ENCODE measurements at places on chromosomes 13 and 19. TPM values are rescaled to one million over a fixed set of nuclear protein-coding genes. Genes with fewer than 3 reads are reported as not detected.

LYPD5 gene
- total RNA-seq, result 1.6 TPM

DNA sequence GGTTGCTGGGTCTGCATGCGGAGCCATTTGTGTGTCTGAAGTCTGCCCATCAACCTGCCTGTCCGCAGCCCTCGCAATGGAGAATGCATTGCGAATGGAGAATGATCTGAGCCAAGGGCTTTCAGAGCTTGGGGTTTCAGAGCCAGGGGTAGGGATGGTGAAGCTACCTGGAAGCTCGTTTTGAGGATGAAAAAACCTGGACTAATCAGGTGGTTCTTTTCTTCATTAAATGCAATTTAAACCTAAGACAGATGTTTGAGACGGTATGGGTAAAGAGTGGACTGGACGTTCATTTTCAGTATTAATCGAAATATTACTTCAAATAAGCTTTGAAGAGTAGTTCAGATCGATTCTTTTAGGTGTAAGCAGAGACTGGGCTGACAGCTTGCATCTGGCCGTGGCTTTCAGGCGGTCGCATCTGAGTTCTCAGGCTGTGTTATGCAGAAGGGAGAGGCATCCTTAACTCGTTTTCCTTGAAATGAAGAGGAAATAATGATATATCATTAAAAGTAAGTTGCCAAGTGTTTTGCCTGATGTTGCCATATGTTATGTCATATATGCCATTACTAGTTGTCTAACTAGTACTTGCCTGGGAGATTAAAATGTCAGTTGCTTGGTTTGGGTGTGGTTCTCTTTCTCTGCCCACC, 801 bp downstream of the MCF2L start:
- no peak for DNase-seq

GRCh38 chr13:107617527-107617926, 597.8 kb downstream of the LIG4 start:
- DNase-seq, result no peak

- DNase-seq, result no peak
Measured at GRCh38 chr19:46615966-46616365, 8.9 kb downstream of the PTGIR start.

DNA sequence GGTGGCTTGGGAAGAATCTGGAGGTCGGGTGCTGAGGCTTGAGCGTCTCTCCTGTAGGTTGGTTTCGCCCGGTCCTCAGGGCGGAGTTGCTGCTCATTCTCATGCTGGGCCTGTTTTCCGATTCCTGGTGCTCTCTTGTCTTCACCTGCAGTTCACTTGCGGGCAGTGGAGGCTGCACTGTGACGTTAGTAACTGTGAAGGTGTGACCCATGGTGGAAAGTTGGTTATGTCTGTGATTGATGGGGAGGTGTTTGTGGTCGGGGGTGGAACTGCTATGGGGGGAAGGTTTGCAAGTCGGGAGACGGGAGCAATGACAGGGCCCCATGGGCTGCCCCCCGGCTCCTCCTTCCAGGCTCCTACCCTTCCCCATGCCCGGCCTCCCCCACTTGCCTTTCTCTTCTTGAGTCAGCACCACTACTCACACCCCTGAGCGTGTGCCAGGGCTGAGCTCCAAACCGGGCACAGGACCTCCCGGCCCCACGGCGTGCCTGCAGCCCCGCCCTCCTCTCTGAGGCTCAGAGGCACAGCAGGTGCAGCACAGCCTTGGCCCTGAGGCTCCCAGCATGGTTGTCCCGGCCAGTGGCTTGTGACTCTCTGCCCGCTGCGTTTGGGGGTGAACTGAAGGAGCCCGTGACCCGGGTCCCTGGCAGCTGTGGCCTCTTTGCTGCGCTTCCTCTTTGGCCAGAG, 79.1 kb downstream of the ATP11A start:
- DNase-seq, result no peak

Measured in mucosa of gallbladder (tissue), 1 donor.